Activated T-helper 1 cell treated with anti-CD3 and anti-CD28 coated beads, Interleukin-2, amount 50 U/mL, for 16 hours (primary cell): ENCODE measurements at places on chromosomes 2 and 18.

- DNase-seq, result no peak
Observed at GRCh38 chr2:11492720-11493119, 26.8 kb upstream of the E2F6 start.

DNA sequence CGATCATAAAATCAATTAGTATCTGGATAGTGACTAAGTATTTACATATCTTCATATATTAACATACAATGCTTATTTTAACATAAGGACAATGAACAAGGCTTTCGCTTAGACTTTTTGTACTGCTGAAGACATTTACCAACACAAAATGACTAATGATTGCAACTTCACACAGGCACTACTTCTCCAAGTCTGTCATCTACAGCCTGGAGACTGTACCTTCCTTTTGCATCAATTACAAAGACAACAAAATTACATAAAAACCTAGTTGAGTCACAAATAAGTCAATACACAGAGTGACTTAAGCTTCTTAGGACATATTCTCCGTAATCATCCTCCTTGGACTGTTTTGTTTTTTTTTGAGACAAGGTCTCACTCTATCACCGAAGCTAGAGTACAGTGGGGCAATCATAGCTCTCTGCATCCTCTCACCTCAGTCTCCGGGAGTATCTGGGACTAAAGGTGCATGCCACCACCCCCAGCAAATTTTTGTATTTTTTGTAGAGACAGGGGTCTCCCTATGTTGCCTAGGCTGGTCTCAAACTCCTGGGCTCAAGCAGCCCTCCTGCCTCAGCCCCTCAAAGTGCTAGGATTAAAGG lies 15.9 kb downstream of the PUM2 start:
- DNase-seq, result no peak

GRCh38 chr2:165401285-165401852 lies 68.1 kb upstream of the CSRNP3 start:
- DNase-seq, result no peak

GRCh38 chr18:59643740-59644139 lies 53.5 kb downstream of the CCBE1 start:
- DNase-seq, result no peak

DNA sequence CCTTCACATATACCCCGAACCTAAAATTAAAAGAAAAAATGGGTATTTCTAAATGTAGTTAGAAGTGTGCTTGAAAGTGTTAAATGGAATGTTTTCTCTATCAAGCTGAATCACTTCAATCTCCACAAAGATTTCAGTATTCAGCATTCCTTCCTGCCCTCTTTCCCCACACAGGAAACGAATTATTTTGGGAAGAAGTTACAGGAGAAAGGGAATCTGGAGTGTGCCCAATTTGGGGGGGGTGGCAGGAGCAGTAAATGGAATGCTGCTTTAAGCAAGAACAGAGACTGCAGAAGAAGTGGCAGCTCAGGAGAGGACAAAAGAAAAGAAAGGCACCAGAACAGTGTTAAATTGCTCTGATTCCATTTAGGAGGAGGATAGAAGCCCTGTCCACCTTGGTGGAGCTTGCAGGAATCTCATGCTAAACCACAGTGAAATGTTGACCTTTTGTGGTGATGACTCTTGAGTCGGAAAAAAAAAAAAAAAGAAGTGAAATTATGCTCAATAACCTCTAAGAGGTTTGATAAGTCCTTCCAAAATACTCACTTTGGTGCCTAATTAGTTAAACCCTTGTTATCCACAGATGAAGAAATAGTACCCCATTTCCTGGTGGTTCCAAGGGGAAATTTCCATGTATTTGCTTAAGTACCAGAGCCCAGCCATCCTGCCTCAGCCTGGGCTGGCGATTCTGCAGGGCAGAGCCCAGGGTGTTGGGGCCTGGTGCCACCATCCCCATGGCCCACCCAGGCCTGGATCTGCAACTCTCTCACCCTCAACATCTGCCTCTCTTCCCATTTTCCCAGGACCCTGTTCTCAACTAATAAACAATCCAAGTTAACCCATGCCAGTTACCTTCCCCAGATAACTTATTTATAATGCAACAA lies 56.5 kb downstream of the MYO5B start:
- DNase-seq, result no peak

- DNase-seq, result no peak
Observed at GRCh38 chr2:99593692-99594427, 104.0 kb upstream of the REV1 start.

GRCh38 chr2:848099-848498 lies 102.5 kb upstream of the SNTG2 start:
- DNase-seq, result no peak

DNA sequence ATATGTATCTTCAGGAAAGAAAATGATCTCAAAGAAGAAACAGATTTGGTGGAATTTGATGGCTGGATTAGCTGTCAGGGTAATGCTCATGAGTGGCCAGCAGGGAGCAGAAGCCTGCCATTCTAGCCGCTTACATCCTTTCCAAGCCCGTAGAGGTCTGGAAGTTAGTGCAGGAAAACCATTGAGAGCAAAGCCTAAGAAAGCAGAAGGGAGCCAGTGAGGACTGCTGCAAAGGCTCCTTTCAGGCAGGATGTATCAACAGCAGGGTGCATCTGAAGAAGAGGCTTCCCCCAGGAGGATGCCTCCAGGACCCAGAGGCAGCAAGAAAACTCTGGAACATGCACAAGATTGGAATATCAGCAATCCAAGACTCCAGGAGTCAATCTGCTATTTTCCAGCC lies 22.9 kb upstream of the LBH start:
- no peak for DNase-seq

DNA sequence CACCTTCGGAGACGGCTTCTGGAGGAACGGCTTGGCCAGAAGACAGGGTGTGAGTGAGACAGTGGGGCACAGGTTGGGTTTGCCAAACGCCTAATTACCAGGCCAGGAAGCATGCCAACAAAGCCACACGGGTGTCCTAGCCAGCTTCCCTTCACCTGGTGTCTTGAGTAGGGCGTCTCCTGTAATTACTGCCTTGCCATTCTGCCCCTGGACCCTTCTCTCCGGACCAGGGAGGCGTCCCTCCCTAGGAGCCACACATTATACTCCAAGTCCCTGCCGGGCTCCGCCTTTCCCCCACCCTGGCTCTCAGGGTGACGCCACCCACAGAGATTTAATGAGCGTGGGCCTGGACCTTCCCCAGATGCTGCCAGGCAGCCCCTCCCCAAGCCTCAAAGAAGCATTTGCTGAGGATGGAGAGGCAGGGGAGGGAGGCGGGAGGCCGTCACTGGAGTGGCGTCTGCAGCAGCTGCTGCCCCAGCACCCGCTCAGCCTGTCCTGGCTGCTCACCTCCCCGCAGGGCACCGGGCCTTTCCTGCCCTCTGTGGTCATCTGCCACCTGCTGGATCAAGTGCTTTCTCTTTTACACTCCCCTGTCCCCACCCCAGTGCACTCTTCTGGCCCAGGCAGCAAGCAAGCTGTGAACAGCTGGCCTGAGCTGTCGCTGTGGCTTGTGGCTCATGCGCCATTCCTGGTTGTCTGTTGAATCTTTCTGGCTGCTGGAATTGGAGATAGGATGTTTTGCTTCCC lies 20.7 kb downstream of the FOSL2 start:
- DNase-seq, result no peak

DNA sequence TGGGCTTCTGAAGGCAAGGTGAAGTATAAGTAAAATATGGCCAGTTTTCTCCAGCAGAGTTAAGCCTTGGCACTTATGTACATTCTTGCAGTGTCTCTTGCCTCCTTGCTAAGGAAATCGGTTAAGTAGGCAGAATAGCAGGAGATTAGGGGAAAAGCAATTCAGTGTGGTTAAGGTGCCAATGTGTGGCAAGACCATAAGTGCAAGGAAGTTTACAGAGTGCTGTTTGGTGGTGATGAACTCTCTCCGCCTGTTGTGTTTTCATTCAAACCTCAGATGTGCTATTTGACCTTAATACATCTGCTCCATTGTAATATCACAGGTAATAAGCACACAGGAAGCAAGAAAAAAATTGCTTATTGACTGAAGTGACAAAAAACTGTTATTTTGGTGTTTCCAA lies 156.1 kb downstream of the MGAT5 start:
- DNase-seq, result no peak

GRCh38 chr2:59093571-59093970 lies 852.4 kb upstream of the FANCL start:
- DNase-seq, result no peak

- DNase-seq, result no peak
Observed at GRCh38 chr18:55665506-55665905, 77.5 kb upstream of the TCF4 start.

DNA sequence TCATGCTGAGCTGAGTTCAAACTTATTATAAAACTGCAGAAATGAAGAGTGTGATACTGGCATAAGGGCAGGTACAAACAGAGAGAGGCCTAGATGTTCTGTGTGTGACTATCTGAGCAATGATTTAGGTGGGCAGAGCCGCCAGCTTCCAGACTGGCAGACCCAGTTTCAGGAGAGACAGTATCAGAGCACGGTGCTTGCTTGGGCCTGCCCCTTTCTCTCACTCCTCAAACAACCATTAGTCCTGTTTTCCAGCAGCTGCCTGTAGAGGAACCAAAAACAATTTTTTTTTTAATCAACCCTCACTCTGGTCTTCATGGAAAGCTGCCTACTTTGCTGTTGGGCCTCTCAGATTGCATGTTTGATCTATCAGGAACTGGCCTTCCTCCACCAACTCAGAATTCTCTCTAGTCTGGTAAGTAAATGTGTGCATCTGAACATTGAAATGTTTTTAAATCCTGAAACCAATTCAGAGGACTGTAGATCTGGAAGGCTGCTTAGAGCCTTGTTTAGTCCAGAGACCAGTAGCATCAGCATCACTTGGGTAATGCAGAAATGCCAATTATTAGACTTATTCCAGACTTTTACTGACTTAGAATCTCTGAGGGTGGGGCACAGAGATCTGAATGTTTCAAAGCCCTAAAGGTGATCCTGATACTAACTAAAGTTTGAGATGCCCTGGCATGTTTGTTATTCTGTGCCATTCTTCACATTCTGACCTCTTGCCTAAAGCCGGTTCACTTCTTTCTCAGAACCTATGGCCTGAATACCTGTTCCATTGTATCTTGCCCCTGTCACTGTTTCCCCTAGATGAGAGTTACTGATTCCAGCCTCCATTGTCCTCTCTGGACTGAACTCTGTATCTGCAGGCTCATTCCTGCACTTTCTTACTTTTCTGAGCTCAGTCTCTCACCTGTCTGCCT lies 24.8 kb upstream of the CRIM1 start:
- no peak for DNase-seq

DNA sequence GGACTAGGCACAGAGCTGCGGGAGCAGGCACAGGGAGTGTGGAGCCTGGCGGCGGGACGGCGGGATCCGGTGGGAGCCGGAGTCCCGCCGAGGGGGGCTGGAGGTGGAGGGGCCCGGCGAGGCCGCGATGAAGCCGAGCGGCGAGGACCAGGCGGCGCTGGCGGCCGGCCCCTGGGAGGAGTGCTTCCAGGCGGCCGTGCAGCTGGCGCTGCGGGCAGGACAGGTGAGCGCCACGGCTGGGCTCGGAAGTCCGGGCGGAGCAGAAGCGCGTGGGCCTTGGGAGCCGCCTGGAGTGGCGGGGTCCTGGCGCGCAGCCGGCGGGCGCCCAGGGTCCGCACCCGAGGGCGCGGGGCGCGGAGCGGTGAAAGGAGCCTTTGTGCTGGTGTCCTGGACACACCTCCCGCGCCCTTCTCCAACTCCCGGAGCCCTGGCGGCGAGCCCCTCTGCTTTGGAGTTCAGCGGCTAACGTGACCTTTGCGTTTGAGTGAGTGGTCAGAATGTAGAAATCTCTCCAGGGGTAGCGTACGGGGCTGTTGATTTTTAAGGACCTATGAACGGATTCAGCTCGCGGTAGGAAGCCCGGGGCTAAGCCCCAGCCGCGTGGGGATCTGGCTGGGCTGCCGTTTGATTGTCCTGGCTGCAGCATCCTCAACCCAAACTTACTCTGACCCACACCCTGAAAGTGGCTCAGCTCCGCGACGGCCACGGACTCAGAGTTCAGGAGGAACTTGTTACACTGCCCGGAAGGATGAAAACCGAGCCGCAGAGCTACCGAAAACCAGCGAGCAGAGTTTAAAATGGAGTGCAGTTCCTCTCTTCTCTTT lies 448 bp downstream of the IMPA2 start:
- DNase-seq, result no peak

- no peak for DNase-seq
Observed at GRCh38 chr2:204116159-204116792, 179.7 kb downstream of the ICOS start.

DNA sequence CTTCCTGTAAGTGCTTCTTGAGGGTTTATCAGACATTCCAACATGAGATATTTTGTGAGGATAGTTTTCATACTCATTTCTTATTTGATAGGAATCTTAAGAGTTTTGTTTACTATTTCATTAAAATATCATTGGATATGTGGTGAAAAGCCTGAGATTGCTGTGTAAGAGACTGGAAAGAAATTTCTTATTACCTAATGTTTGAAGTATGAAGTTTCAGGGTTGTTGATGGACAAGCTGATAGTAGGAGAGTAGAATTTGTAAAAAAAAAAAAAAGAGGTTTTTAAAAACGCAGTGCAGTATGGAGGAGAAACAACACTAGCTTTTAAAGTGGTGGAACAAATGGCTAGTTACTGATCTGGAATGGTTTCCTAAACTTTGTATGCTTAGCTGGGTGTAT lies 7.7 kb downstream of the EPB41L5 start:
- no peak for DNase-seq

GRCh38 chr2:43542285-43542933 lies 53.4 kb downstream of the THADA start:
- no peak for DNase-seq

DNA sequence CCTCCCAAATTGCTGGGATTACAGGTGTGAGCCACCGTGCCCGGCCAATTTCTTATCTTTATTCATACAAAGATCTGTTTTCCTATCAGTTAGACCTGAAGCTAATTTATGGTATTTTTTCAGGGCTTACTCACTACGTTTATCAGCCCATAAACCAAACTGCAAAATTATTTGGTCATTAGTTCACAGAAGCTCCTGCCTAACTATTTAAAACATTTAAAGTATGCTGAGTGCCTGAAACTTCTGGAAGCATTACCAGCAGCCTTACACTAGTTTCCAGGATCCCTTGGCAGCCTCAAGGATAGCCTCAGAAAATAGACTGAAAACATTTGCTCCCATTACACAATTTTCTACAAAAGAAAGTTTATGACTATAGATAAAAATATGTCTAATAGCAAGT lies 68.8 kb downstream of the GALNT13 start:
- DNase-seq, result no peak

DNA sequence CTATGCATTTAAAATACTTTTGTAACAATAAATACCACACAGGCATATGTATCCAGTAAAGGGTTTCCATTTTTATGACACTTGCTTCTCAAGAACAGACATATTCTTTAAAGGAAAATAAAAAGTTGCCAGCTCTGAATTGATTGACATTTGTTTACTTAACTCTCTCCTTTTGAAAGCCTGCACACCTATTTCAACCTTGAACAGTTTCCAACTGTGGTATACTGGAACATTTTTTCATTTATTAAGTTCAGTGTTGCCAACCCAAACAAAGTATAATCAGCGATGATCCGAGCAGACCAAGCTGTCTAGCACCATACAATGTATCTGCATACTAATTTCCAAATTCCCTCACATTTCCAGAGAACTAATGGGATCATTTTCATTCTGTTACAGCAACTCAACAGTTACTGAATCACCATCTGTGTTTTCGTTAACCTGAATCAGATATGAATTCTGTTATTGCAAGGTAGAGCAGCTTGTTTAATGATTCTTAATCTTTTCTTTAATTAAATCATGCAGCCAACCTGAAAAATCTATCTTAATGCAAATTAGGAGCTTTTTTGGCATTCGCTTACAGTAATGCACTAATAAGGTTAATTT lies 725.5 kb upstream of the ZEB2 start:
- DNase-seq, result no peak

GRCh38 chr2:228023619-228024018 lies 152.2 kb downstream of the DAW1 start:
- no peak for DNase-seq

GRCh38 chr2:120949957-120950590 lies 214.4 kb downstream of the GLI2 start:
- no peak for DNase-seq
